ENCODE measurements at places on chromosomes 11 and 22.

DNA sequence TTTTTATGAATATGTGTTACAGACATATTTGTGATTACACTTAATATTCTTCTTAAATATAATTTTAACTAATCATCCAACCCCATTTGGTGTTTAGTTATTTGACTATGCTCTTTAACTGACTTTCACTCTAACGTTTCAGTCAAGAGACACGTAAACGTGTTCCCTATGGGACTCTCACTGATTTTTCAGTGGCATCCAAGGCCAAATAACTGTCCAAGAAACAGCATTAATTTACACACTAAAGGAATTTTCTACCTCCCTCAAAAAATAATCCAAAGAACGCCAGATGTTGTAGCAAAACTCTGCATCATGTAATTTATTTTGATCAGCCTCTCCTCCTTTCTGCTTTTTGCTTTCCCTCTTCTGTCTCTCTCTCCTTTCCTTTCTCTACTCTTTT is 44.0 kb upstream of the NOX4 start:
- DNase-seq, result no peak

- no peak for DNase-seq
Measured at GRCh38 chr11:130156108-130157022, 3.2 kb upstream of the ST14 start.

GRCh38 chr22:23066200-23067022 is 3.9 kb upstream of the GNAZ start:
- DNase-seq, result no peak

- no peak for DNase-seq
Measured at GRCh38 chr11:118649941-118650340, 29.5 kb downstream of the TREH start.

GRCh38 chr11:22681281-22681812 is 14.9 kb downstream of the GAS2 start:
- DNase-seq, result no peak

GRCh38 chr11:118705111-118705741 is 25.8 kb upstream of the TREH start:
- DNase-seq, result no peak

GRCh38 chr11:124865902-124866851 is 945 bp downstream of the ROBO3 start:
- DNase-seq, result peak; percentile 55

DNA sequence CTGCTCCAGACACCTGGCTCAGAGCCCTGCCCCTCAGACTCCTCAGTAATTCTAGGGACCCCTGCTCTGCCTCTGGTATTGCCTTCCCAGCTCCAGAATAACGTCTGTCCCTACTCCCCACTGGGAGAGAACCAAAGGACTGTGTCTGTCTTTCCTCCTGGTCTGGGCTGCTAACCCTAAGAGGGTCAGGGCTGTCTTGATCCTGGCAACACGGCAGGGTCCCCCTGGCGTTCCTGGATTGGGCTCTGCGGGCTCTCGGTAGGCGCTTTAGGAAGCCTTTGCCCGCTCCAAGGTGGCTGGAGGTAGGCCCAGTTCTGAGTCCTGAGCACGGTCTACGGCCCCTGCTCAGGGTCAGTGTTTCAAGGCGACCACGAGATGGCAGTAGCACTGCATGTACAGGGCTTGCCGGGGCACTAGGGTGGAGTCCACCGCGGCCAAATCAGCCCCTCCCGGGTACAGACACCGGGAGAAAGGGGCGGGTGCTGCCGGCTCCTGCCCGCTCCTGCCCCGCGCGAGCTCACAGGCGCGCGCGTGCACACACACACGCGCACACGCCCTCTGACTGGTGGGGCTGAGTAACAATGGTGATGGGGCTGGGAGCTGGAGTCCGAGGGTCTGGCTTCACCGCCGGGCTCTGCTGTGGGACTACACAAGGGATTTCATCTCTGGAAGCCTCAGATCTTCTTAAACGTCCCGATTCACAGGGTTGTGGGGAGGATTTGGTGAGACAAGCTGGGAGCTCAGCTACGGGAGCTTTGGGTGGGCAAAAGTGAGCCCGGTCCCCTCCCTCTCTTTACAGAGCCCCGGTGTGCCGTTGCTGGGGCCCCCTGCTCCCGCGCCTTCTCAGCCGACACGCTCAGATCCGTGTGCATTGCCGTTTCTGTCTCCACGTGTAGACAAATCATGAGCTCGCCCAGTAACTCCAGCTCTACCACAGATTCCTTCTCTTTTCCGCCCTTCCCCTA is 30.1 kb upstream of the HMOX1 start:
- peak; percentile 77 for DNase-seq

- DNase-seq, result no peak
Measured at GRCh38 chr11:96783311-96783710, 393.5 kb downstream of the JRKL start.

DNA sequence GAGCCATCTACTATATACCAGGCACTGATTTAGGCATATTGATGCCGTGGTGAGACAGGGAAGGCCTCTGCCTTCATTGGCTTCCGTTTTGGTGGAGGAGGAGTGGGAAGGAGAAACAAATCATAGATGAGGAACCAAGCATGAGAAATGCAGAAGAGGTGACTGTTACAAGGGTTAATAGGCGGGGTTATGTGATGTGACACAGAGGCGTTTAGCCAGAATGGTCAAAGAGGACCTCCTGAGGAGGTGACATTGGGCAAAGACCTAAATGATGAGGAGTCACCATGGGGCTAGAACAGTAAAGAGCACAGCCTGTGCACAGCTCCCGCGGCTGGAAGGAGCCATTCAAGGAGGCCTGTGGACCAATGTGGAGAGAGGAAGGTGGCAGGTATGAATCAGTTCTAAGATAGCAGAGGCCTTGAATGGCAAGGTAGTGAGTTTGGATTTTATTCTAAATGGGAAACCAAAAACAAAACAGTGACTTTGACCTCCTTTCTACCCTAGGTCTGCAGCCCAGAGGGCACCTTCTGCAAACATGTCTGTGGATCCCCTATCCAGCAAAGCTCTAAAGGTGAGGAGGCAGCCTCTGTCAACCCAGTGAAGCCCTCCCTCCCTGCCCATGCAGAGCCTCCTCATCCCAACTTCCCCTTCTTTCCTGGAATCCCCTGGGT is 11.7 kb downstream of the MAFF start:
- DNase-seq, result no peak

- DNase-seq, result peak; percentile 21
Measured at GRCh38 chr22:20430720-20431510, 6.7 kb downstream of the SCARF2 start.

GRCh38 chr11:75481223-75481921 is 44.4 kb downstream of the GDPD5 start:
- DNase-seq, result no peak

DNA sequence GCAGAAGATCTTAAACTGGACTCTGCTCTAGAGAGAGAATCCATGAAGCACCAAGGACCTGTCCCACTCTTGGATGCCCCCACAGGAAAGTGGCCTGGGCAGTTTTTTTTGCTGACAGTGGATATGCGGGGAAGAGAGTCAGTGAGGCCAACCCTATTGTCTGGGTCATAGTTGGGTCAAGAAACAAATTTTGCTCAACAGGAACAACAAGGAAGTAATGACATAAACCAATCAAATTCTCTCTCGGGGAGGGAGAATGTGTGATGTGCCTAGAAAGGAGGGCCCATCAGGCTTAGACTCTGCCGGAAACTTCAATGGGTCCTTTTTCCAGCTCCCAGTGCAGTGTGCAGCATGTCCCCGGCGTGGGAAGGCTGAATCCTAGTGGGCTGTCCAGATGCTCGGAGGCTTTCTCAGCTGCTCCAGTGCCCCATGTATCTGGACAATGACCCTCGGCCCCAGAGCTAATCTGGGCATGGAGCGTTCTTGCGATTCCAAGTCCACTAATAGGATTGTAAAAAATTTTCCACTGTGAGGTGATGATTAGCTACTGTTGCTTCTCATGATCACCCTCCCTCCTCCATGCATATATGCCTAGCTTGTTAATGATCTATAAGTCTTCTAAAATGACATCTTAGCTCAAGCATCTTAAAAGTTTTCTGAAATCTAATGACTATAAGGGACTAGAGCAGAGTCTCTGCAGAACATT is 101.0 kb downstream of the SNX19 start:
- DNase-seq, result no peak

DNA sequence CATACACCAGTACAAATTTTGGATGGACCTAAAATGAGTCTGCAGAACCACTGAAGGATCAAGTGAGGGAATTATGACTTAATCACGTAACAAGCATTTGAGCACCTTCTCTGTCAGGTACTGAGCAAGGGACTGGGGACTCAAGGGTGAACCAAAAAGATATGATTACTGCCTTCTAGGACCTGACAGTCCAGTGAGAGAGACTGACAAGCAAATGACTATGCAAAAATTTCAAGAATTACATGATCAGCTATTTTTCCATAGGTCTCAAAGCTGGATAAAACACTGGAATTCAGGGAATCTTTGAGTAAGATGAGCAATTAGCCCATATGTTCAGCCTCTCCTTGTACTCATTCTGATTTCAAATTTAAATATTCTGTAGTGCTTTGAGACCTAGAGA is 5.2 kb upstream of the STT3A start:
- no peak for DNase-seq

DNA sequence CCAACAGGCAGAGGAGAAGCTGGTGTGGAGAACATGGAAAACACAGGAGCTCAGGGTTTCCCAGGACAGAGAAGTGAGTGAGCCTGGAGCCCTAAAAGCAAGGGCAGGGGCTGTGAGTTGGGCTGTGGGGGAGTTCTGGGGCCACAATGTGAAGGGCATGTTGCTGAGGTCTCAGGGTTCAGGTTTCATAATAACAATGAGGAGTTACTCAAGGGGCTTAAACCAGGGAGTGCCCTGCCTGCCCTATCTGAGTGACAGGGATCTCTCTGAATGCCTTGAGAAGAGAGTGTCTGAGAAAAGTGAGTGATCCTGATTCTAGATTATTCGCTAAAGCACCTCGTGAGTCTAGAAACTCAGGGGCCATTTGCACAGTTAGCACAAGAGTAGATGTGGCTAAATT is 129.6 kb downstream of the VPREB1 start:
- DNase-seq, result no peak

- DNase-seq, result no peak
Measured at GRCh38 chr11:65280646-65281045, 18.9 kb downstream of the POLA2 start.

DNA sequence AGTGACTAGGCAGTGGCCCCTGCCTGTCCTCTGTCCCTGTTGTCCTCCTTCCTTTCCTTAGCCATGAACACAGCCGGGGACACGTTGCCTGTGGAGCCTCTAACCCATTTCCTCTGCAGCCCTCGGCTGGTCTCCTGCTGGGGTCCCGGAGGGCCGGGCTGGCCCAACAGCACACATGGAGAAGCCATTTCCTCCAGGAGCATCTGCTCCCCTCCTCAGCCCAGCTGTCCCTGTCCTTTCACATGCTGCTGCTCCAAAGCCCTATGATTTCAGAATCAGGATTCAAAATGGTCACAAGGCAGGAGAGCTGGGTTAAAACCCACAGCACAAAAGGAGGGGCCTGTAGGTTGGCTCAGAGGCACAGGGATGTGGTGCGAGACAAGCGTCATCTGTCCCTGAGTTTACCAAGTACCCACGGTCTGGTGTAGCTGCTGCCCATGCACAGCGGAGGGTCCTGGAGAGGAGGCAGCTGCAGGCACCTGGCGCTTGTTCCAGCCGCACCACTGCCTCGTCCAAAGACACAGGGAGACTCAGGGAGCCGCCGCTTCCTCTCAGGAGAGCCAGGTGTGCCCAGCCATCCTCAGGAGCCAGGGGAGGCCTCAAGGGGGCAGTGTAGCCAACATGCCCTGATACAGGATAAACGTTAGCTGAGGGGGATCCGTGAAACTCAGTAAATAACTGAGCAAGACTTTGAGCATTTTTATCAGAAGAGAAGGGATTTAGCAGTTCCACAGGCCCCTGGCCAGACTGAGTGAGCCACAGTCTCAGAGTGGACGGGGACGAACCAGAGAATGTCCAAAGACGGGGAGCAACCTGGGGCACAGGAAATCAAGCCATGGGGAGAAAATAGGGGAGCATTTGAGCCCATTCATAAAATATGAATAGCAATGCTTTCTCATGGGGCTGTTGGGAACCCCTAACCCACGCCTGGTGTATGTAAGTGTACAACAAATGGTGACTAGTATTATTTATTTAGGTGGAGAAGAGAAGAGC is 3.9 kb upstream of the VSIG10L2 start:
- peak; percentile 19 for DNase-seq

- no peak for DNase-seq
Measured at GRCh38 chr11:102316346-102316904, 859 bp upstream of the BIRC3 start.

- no peak for DNase-seq
Measured at GRCh38 chr11:8071616-8072581, 9.1 kb upstream of the TUB start.

- no peak for DNase-seq
Measured at GRCh38 chr22:27663812-27664211, 137.7 kb downstream of the MN1 start.

GRCh38 chr11:82767123-82767522 is 33.5 kb upstream of the FAM181B start:
- no peak for DNase-seq
